ENCODE measurements at places on chromosomes 16 and 17.

GRCh38 chr17:81646869-81647600, 9.3 kb downstream of the PDE6G start:
- DNase-seq = no peak

DNA sequence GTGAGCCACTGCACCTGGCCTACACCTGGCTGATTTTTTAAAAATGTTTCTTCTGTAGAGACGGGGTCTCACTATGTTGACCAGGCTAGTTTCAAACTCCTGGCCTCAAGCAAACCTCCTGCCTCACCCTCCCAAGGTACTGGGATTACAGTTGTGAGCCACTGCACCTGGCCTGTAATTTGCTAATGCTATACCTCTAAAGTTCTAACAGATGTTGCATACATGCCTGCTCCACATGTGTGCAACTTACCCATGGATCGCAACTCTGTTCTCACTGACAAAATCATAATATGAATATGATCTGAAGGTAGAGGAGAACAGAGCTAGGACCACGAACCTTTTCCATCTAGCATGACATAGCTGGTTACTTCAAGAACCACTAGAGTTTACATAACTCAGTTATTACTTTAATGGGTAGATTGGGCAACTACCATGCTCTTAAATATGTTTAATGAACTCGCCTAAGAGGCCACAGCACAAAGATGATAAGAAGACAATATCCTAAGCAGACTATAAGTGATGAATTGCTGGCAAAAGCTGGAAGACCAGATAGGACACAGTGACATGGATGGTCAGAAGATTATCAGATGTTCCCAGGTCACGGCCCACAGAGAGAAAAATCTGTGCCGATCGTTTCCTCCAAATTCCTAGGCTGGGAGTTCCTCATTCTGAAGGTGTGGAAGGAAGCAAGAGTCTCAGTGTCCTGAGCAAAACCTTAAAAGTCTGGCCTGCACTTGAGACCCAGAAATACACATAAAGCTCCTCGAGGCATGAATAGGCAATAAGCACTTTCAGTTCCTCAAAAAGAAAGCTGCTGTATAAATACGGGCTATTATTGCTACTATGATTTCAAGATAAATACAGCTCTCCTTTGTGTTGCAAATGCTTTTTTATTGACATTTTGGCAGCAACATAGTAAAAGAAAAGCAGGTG, 53.6 kb upstream of the ICAM2 start:
- no peak for DNase-seq

GRCh38 chr16:58366247-58367031, 25.8 kb upstream of the GINS3 start:
- no peak for DNase-seq

GRCh38 chr17:45740553-45741330, 43.4 kb upstream of the CRHR1 start:
- peak; percentile 32 for DNase-seq

GRCh38 chr17:1709971-1710806, at the start of gene TLCD2:
Gene TLCD2, minus strand, starts transcription at chr17:1710377. Its CDS starts 135 bp downstream, at chr17:1710242.
- peak; percentile 94 for DNase-seq

DNA sequence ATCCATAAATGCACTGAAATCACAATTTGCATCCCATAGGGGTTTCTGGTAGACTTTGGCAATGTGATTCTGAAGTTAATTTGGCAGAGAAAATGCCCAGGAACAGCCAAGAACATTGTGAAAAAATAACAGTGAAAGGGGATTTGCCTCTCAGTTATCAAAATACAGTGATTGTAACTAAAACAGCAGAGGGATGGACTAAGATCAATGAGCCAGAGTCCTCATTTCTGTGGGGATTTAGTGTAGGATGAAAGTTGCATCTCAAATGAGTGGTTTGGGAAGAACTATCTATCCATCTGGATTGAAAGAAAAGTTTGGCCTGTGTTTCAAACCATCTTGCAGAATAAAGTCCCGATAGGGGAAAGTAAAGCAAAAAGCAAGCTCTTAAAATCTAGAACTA, 28.1 kb downstream of the MYBBP1A start:
- DNase-seq = no peak

DNA sequence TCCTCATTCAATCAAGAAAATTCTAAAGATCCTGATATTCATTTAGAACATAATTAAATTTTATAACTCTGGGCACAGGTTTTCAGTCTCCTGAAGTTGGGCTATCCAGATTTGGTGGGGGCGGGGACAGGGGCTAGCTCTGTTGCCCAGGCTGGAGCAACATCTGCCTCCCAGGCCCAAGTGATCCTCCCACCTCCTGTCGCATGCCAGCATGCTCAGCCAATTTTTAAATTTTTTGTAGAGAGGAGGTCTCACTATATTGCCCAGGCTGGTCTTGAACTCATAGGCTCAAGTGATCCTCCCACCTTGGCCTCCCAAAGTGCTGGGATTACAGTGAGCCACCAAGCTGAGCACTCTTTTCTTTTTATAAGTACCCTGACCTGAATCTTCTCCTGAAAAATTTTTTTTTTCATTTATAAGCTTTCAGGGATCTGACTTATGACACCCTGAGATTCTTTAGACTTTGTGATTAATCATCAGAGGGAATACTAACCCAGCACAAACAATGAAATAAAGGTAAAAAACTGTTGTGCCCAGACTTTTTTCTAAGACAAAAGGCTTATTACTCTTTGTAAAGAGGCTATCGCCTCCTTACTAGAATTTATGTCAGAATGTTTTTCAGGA, 62.6 kb downstream of the TUBD1 start:
- DNase-seq = no peak

DNA sequence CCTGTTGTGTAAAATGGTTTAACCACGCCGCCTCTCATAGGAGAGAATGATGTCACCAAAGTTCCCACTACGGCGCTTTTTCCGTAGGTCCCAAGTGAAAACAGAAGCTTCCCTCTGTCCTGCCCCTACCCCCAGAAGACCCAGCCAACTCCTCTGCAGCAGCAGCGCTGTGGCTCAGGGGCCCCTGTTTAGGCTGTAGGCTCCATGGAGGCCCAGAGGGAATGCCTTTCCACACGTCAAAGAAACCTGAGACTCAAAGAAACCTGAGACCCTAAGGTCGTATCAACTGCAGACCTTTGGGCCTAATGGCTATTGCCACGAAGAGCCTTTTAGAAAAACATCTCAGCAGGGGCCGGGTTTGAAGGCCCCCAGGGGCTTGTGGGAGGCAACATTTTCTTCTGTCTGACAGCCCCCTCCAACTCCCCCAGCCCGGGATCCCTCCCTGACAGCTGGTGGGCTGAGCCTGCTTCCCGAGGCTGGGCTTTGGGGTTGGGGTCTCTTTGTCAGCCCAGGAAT, 43.1 kb upstream of the MEAK7 start:
- no peak for DNase-seq

DNA sequence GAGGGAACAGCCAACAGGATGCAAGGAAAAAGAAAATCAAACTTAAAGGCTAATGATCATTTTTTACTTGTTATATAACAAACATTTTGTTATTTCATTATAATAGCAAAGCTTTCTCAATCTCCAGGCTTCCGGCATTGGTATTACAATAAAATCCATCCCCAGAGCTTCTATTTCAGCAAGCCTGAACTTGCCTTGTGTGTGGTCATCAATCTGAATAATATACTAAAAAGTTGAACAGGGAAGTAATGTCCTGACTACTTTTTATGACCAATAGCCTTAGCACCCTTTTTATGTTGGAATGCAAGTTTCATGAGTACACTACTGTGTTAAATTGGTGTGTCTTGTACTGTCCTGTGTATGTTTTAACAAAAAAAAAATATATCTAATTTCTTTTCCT, 27.1 kb upstream of the VWA3A start:
- no peak for DNase-seq

DNA sequence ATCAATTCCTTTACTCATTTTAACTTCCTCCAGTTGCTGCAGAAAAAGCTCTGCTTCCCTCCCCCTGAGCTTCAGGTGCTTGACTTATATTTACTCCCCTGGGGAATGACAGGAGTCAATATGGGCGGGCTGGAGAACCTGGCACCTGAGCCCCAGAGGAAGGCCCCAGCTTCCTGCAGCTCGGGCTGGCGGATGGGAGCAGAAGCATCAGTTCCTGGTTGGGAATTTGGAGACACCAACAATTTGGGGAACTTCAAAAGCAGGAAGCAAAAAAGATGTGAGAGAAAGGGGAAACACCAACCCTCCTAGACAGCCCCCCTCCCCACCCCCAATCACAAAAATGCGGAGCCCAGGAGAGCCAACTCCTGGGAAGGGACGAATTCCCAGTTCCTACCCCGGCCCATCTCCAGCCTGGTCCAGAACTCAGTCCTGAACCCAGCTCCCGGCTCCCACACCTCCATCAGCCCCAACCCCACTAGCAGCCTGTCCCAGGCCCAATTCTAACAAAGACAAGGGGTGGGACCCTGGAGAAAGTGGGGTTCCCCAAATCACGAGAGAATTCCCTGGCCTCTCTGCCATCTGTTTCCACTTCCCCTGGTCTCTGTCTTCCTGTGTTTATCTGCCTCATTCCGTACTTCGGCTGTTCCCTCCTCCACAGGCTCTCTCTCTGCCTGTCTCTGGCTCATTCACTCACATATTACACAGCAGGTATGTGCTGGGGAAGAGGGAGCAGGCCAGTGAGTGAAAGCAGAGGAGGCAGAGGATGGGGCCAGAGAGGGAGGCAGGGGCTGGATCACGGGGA, 16.2 kb upstream of the ASGR2 start:
- DNase-seq = no peak

GRCh38 chr17:72726936-72727335, 365.6 kb downstream of the SLC39A11 start:
- no peak for DNase-seq

GRCh38 chr16:24539850-24540601, 660 bp downstream of the RBBP6 start:
- peak; percentile 73 for DNase-seq

DNA sequence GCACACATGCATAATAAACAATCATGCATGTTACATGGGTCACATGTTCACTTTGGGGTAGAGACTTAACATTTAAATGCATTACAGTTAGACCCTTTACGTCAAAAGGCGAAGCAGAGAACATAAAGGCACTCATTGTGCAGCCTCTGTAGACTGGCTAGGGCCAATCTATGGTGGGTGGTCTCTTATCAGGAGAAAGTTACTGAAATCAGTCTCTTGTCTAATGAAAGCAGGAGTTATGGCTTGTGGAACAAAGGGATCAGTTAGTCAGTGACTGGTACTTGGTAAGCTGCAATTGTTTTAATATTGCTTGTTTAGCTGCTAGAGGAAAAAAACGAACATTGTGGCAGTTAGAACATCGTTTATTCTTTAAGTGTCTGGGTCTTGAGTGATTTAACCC, 1.4 kb upstream of the CNEP1R1 start:
- DNase-seq = no peak

DNA sequence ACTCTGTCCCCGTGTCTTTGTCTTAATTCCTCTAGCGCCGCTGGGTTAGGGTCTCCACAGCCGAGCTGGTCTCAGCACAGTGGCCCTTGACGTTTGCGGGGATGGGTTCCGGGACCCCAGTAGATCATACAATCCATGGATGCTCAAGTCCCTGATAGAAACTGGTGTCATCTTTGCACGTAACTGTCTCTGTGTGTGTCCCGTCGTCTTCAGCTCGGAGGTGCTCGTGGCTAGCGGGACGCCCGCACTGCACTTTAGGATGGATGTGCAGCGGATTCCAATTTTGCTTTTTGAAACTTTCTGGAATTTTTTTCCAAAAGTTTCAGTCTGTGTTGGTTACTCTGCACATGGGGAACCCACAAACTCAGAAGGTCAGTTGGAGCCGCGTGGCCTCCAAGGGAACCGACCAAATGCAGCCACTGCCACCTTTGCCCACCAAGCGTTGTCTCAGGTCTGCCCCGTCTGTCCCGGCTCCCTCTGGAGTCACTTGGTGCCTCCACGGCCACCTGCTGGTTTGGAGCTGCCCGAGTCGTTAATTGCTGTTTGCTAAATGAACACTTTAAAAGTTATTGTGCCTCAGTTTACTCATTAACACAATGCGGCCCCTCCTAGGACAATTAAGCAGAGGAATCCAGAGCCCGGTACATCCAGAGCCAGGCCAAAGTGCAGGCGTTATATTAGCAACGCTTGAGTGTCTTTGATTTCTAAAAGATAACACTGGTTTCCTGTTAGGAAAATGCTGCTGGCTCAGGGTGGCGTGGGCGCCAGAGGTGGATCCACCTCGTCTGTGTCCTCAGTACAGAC, 5.3 kb upstream of the DPEP1 start:
- no peak for DNase-seq

GRCh38 chr17:45127548-45128300, 4.6 kb downstream of the PLCD3 start:
- DNase-seq = peak; percentile 77

DNA sequence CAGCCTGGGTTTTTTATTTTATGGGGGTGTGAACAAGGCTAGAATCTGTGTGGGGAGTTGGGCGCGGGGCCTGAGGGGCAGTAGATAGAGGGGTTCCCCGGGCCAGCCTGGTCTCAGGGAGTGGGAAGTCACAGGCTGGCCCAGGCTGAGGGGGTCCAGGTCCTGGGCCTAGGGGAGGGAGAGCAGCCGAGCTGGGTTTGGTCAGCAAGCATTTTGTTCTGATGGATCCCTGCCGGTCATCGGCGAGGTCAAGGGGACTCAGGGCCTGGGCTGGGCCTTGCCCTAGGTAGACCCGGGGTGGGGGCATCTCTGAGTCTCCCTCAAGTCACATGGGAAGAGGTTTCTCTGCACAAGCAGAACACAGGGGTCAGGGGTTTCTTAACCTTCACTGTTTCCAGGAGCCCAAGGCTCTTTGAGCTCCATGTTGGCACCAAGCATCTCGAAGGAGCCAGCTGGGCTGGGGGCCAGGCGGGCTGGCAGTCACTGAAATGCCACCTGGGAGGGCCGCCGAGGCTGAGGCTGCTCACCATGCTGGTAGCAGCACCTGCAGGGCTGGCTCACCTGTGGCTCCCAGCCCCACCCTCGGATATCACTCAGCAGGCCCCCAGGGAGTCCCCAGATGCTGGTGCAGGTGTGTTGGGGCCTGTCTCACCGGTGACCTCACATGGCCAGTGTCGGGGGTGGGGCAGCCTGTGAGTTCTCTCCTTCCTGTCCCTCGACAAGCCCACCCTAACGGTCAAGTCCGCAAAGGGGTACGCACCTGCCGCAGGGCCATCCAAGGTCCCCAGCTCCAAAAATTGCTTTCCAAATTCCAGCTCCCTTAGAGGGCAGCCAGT, 41.0 kb downstream of the SLC7A5 start:
- no peak for DNase-seq

GRCh38 chr16:55264949-55265348, 59.1 kb upstream of the IRX6 start:
- no peak for DNase-seq

- DNase-seq = no peak
Observed at GRCh38 chr17:40554646-40555295, 10.5 kb downstream of the CCR7 start.

DNA sequence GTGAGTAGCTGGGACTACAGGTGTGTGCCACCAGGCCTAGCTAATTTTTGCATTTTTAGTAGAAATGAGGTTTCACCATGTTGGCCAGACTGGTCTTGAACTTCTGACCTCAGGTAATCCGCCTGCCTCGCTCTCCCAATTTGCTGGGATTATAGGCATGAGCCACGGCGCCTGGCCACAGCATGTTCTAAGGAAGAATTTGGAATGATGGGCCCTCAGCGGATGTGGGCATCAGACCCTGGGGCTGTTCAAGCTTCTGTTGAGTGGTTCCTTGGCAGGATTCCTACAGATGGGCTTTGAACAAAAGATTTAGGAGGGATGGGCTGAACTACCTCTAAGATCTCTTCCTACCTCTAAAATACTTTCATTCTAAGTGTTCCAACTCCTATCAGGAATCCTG, 4.1 kb downstream of the PRPSAP2 start:
- no peak for DNase-seq

- DNase-seq = no peak
Observed at GRCh38 chr17:41311111-41311510, 2.0 kb upstream of the KRTAP16-1 start.

- DNase-seq = peak; percentile 84
Observed at GRCh38 chr16:85235991-85236817, 123.9 kb upstream of the CIBAR2 start.
